AG09319 (cell line): ENCODE measurements at places on chromosomes 12 and 14.
A peak's percentile ranks its signal among the peaks of the same experiment; 100 is the strongest.

DNA sequence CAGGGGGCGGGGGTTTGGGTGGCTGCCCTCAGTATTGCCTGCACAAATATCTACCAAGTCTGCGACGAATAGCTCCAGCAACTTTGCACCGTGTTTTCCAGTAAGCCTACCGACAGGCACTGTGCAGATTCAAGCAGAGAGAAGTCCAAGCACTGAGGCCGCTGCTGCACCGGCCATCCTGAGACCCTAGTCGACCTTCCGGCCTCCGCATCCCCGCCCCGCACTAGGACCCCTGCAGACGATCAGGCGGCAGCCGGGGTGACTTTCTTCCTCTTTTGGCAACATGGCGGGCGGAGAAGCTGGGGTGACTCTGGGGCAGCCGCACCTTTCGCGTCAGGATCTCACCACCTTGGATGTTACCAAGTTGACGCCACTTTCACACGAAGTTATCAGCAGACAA lies at the start of gene EIF2S3B:
EIF2S3B (plus strand) TSS at position 271 of the 400 bp plus-strand sequence; CDS start at position 284, 13 bp downstream.
- no peak for DNase-seq

DNA sequence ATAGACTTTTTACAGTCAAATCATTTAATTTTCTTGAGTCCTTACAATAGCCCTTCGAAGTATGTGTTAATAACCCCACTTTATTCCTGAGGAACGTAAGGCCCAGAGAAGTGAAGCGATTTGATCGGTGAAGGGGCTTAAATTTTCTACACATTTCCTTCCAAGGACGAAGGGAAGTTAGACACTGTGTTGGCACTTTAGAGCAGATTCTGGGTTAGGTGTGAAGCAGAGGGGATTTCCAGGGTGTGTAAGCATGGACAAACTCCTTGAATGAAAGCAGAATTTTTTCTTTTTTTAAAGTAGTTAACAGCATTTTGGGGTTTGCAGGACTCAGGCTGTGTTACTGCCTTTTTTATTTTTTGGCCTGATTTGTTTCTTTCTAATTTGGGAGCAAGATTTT lies 38.9 kb downstream of the PRORP start:
- DNase-seq, result no peak

DNA sequence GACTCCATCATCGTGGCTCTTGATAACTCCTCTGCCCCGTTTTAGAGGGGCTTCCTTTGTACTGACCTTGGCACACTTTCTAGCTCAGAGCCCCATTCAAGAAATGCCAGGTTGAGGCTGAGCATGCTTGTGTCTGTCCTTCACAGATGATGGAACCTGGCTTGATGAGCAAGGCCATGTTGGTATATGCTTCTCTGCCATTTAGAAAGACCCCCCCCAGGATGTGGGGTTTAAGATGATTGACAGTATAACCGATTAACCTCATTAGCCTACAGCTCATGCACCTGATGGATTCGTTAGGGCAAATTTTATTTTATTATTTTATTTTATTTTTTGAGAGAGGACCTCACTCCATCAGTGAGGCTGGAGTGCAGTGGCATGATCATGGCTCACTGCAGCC lies 21.0 kb downstream of the BATF start:
- no peak for DNase-seq

DNA sequence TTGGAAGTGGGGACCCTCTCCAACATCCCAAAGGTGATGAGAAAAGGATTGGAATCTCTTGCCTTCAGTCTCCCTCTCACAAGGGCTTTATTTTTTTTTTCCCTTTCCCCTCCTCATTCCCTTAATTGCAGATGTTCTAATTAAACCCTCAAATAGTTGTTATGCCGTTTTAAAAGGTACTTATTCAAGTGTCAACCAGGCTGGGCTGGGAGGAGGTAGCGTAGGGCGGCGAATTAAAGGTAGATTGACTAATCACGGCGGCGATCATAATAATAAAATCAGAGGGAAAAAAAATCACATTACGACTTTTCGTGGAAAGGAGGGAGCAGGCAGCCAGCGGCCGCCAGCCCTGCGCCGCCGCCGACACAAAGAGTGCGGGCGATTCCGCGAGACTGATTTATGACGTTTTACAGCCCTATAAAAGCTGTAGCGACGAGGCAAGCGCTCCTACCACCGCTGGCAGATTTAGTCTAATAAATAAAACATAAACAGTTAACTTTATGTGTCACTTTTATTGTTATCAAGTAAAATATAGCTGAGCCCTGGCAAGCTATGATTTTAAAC lies 1.7 kb upstream of the HOXC4 start:
- no peak for DNase-seq

- DNase-seq, result no peak
Observed at GRCh38 chr12:68276402-68276930, 23.1 kb upstream of the IL22 start.

DNA sequence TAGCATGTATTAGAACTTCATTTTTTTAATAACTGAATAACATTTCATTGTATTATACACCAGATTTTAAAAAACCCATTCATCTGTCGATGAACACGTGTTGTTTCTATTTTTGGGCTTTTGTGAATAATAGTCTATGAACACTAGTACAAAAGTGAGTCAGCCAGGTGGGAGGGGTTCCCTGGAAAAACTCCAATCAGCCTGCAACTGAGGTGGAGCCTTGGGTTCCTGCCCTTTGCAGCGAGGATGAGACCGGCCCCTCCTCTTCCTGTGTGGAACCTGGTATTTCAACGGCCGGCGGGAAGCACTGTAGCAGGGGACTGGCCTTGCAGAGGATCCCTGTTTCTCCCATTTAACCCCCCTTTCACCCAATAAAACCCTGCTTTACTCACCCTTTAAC lies 56.1 kb downstream of the LMNTD1 start:
- no peak for DNase-seq

GRCh38 chr12:130162745-130163460 lies 639 bp downstream of the FZD10 start:
- no peak for DNase-seq

DNA sequence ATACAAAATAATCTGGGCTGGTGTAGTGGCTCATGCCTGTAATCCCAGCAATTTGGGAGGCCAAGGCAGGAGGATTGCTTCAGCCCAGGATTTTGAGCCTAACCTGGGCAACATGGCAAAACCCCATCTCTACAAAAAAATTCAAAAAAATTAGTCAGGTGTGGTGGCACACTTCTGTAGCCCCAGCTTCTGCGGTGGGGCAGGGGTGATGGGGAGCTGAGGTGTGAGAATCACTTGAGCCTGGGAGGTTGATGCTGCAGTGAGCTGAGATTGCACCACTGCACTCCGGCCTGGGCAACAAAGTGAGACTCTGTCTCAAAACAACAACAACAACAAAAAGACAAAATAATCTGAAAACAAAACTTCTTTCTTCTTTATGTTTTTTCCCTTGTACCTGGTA lies 66.0 kb downstream of the TC2N start:
- DNase-seq, result no peak

- no peak for DNase-seq
Observed at GRCh38 chr12:128269181-128269591, 2.2 kb downstream of the TMEM132C start.

- no peak for DNase-seq
Observed at GRCh38 chr12:20950248-20950647, 139.7 kb downstream of the SLCO1B3 start.

DNA sequence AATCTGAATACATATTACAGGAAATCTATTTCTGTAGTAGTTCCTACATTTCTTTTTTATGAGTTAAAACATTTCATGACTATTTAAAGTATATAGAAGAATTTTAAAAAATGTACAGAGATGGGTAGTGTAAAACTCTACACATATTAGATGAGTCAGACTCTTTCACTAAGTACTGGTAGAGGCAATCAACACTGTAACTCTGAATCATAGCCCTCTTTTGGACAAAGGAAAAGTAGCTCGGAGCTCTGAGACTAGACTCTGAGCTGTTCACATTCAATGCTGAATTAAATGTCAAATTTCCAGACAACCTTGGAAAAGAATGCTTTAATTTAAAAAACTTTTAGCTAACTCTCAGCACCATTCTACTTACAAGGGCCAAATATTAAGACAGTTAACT lies 3.4 kb downstream of the PTCSC3 start:
- no peak for DNase-seq

GRCh38 chr12:54311051-54311450 lies 10.2 kb upstream of the NFE2 start:
- no peak for DNase-seq

DNA sequence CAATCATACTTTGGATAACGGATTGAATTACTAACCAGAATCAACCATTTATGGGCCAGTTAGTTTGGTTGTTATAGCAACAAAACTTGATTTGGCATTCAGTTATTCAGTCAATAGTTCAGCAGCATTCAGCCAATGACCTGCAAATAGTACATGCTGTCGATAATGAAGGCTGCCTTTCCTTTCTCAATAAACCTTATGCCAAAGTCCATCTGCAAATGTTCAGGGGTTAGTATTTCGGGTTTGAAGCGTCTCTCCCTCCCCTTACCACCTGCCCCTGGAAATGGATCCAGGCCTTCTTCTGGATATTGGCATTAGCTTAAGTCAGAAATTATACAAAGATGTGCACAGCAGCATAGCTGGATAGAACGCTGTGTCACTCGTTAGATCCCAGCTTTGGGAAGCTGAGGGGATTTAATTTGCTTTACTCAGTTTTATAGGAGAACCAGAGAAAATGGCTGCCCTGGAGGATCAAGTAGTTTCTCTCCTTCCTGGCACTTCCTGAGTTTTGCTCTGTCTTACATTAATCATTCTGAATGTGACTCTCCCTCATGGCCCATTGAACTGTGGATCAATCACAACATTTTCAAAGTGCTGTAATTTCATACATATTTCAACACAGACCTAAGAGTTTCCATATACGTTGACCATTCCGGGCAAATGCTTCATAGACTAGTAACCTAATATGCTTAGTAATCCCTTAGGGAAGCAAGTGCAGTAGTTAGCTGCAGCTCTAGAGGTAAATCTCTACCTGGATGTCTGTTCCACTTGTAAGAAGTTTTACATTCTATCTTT lies 46.7 kb upstream of the PTPRR start:
- DNase-seq, result no peak

DNA sequence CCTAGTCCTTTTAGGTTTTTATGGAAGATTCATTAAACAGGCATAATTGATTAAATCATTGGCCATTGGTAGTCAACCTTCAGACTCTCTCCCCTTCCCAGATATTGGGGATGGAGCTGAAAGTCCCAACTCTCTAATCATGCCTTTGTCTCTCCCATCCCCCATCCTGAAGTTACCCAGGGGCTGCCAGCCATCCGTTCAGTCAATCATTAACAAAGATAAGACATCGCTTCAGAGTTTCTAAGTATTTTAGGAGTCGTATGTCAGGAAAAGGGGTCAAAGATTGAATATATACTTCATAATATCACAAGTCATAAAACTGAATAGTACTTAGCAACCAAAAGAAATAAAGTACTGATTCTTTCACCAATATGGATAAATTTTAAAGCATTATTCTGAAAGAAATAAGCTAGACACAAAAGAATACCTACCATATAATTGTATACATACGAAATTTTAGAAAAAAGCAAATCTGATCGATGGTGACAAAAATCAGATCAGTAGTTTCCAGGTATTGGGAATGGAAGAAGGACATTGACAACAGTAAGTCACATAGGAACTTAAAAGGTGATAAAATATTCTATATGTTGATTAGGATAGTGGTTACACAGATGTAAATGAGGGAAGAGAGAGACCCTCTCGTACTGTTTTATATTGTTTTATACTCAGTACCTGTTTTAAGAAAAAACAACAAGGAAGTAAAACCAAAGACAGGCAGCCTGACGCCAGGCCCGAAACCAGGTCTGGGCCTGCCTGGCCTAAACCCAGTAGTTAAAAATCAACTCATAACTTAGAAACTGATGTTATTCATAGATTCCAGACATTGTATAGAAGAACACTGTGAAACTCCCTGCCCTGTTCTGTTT lies 414.4 kb downstream of the DAD1 start:
- DNase-seq, result no peak

DNA sequence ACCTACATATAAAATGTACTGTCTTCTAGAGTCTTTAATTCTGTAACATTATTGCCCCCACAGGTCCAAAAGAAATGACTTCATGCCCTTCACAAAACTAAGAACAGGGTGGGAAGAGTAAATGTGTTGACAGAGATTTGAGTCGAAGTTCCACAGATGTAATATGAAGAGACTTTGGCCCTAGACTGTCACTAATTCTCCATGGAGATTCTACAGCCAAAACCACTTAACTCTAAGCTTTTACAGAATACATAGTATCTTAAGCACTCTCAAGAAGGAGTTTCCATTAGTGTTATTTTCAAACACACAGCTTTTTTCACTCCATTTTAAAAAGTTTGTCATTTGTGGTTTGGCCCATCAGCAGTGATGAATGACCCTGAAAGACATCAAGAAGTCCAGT lies 56.3 kb downstream of the ABCC9 start:
- DNase-seq, result no peak

DNA sequence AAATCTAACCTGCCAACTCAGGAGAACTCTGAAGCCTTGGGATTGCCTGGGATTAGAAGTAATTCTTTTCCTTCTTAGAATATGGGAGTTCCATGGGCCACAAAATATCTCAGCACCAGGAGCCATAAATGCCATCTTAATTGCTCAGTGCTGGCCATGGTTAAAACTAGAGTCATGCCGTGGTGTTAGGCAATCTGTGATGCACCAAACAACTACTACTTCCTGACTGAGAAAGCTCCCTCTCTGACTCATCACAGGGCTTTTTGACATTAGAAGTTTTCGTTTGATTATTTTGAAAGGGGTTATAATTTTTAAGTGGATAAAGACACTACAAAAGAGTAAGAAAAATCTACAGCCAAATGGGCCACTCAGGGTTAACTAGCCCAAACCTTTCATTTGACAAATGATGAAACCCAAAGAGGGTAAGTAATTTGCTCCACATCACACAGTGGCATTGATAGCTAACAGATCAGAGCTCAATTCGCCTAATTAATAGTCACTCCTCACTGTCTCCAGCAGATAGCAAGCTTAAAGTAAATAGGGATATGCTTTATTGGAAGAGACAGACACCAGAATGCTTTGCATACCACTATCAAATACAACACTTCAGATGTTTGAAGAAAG lies 377.3 kb downstream of the EMP1 start:
- peak; percentile 8 for DNase-seq

DNA sequence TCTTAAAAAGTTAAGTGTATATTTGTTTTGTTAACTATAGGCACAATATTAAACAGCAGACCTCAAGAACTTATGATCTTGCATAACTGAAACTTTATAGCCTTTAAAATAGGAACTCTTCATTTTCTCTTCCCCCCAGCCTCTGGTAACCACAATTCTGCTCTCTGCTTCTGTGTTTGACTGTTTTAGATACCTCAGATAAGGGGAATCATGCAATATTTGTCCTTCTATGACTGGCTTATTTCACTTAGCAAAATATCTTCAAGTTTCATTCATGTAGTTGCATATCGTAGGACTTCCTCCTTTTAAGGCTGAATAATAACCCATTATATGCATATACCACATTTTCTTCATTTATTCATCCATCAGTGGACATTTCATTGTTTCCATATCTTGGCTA lies 131.3 kb downstream of the PTPRO start:
- no peak for DNase-seq

GRCh38 chr14:23877111-23877510 lies 76.5 kb upstream of the DHRS4 start:
- DNase-seq, result no peak

DNA sequence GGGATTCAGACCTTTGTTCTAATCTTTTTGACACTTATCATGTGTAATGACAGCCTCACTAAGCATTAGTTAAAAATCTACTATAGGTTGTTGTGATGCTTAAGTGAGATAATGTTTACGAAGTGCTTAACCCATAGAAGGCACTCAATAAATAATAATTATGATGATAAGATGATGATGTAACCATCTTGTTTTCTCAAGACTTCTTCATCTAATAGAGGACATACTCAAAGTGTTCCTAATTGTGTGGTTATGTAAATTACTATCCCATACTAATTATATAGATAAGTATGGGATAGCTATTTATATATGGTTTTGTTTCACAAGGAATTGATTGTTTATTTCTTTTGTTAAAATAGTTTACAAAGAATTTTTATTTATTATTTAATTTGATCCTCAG lies 76.9 kb downstream of the MIPOL1 start:
- no peak for DNase-seq
